ENCODE measurements at places on chromosomes 12 and 14.

- DNase-seq, result no peak
Observed at GRCh38 chr14:101466456-101467180, 94.7 kb upstream of the DIO3 start.

DNA sequence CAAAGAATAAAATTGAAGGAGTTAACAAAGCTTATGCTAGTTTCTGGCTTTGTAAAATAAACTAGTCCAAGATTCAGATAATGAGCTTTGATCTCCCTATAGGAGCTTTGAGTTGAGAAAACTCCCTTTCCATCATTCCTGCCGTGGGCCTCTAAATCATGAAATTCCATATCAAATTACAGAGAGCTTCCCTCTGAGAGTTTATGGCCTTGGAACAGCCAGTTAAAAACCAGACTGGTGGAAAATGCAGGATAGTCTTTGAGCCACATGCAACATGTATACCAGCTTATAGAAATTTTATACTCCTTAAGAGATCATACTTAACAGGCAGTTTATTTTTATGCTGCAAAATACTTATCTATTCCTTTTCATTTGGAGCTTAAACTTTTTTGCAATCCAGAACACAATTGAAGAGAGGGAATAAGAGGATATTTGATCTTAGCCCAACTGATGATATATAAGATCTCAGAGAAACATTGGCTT lies 175.8 kb upstream of the ATP2B1 start:
- DNase-seq, result no peak

DNA sequence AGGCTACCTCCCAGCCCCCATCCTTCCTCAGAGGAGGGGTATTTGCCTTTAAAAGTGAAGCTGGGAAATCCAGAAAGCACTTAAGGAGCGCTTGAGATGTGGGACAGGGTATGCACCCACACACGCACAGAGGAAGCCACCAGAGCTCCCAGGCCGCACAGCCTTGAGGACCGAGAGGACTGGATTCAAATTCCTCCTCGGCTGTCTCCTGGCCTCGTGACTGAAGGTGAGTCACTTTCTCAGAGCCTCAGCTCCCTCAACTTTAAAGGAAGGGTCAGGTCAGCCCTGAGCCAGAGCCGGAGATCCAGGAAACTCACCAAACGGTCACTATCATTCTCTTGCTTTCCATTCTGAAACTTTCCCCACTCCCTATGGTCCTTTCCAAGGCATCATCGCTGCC lies 37.6 kb downstream of the BCL11B start:
- no peak for DNase-seq

DNA sequence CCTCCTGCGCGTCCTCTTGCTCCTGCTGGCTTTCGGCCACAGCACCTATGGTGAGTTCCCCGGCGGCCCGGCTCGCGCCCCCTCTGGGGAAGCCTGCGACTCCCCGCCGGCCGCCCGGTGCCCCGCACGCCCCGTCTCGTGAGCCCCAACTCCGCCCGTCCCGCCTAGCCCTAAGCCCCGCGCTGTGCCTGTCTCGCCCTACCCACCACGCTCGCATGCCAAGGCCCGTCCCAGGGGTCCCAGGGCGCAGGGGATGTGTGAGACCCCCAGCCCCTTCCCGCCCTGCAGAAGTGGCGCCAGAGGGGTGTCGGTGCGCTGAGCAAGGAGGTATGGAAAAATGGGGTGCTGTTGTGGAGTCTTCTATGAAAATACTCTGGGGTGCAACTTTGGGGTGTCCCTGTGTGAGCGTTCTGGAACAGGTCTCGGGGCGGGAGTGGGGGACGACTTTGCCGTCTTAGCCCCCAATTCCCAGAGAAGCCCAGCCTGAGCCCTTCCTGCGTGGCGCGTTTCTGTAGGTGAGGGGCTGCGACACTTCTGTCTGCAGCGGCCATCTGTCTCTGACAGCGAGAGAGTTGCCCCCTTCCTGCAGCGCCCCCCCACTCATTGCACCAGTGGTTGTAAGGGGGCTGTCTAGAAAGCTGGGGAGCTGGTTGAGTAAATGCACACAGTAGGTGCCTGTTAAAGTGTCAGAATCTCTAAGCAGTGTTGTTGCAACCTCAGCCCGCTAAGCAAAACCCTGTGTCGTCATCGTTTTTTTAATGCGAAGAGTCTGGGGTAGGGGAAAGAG lies 587 bp downstream of the DLK1 start:
- DNase-seq, result no peak

GRCh38 chr14:50812856-50813543 lies 18.0 kb downstream of the NIN start:
- no peak for DNase-seq

- DNase-seq, result no peak
Observed at GRCh38 chr12:46366771-46367170, 5.8 kb downstream of the SLC38A2 start.

GRCh38 chr12:15522574-15523187 lies 200.4 kb downstream of the PTPRO start:
- DNase-seq, result peak; percentile 18

All from NCI-H2029 (cell line).